ENCODE measurements at places on chromosomes 2 and 18.

DNA sequence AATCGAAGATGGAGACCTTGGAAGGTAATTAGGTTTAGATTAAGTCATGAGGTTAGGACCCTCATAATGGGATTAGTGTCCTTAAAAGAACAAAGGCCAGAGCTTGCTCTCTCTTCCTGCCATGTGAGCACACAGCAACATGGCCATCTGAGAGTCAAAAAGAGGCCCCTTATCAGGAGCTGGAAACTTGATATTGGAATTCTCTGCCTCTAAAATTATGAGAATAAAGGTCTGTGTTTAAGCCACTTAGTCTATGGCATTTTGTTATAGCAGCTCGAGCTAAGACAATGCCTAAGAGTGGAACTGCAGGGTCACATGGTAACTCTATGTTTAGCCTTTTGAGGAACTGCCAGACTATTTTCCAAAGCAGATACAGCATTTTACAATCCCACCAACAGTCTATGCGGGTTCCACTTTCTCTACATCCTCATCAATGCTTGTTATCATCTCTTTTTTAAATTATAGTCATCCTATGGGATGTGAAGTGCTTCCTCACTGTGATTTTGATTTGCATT lies 42.4 kb downstream of the THADA start:
- DNase-seq = no peak

GRCh38 chr2:161586517-161587167 lies 37.6 kb upstream of the SLC4A10 start:
- DNase-seq = no peak

GRCh38 chr2:1747065-1747941 lies 3.0 kb upstream of the PXDN start:
- DNase-seq = no peak

GRCh38 chr2:73105511-73105971 lies 7.2 kb downstream of the RAB11FIP5 start:
- DNase-seq = no peak

DNA sequence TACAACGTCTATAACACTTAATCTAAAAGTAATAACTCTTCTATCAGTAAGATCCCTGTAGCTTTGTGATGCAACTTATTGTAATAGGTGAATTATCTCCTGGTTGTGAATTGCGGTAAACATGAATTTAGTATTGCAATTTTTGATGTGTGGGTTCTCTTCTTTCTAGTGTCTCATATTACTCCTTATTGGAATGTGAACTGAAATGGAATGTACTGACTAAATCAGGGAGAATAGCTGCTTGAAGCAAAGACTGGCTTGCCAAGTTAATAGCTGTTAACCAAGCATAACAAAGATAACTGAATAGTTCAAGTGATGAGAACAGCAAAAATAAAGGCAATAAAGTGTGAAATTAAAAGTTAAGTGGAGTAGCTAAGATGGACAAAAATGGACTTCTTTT lies 60.5 kb upstream of the TFPI start:
- no peak for DNase-seq

DNA sequence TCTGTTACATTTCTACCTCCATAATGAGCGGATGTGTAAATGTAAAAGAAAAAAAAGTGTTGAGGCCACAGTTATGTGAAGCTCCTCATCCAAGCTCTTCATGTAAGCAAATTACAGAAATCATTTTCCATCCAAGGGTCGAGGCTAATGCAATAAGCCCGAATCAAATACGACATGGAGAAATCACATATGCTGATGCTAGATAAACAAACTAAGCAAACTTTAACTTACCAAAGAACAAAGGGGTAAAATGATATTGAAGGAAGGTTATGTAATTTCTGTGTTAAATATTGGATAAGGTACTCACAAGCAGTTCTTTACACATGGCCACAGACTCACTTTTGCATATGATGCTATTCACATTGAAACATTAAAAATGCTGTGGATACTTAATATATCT lies 310.2 kb upstream of the ID2 start:
- no peak for DNase-seq

DNA sequence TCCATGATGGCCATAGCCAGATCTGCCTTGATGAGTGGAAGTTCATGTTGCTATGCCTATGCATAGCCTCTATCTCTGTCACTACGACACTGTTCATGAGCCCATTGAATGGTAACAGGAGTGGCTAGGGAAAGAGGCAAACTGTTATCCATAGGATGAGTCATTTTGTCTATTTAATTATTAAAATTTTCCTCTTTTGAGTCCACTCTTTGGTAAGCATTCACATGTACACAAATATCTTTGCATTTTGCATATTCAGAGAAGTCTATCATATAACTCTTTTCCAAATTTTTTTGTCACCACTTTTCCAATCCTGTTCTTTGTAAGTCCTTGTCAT lies 364.4 kb downstream of the KCNJ3 start:
- DNase-seq = no peak

GRCh38 chr2:17272170-17272569 lies 246.1 kb downstream of the RAD51AP2 start:
- no peak for DNase-seq

DNA sequence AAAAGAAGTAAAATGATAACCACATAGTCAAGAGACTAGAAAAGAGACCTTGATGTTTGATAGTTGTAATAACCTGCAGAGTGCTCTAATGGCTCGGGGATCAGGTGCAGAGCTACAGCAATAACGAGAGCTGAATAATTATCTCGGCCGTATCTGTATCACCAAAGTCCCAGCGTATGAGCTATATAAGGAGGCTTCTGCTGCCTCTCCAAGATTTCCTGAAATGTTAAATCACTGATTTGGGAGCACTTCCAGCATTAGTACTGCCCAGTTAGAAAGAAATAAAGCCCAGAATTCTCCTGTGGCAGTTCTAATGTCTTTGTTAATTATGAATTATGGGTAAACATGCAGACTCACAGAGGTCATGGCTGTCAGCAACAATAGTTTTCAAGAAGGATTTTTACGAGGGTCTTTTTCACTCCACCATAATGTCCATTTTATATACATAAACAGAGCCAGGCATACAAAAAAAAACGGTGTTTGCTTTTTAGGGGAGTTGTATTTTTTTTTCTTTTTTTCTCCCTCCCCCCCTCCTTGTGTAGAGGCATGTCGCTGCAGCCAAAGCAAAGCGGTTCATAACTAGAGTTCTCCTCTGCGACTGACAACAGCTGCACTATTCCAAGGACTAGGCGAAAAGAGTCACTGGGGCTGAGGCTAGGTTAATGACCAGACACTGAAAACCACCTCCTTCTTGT lies 168.3 kb upstream of the VRK2 start:
- DNase-seq = no peak

DNA sequence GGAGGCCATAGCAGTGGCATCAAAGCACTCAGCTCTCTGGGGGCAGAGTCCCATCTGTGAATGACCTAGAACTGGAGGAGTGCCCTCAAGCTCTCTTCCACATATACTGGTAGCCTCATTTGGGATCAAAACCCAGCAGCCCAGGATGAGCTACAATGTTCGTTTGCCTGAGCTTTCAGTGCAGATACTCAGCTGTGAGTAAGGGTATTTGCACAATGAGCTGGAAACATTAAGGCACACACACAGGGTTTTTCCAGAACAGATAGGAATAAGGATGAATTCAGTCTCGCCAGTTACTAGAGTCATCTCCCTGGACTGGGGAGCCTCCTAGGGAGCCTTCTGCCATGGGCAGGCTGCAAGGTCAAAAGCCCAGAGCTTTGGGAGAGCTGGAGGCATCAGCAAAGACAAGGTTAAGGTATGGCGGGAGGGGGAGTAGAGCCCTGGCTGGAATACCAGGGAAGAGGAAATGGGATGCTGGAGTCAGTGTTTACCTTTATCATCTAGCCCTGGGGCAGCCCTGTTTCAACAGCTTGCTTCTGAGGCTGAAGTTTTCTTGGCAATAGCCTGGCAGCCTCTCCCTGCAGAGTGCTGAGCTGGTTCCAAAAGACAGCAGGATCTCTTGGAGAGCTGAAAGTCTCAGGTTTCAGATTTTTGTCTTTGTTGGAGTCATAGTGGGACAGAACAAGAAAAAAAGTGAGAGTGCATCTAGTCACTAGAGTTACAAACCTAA lies 187.7 kb downstream of the LOXHD1 start:
- no peak for DNase-seq

GRCh38 chr2:37587817-37588216 lies 83.6 kb downstream of the CDC42EP3 start:
- DNase-seq = no peak

- no peak for DNase-seq
Measured at GRCh38 chr2:54122171-54122935, 6.9 kb downstream of the ACYP2 start.

GRCh38 chr18:11506856-11507255 lies 102.5 kb upstream of the SLC35G4 start:
- no peak for DNase-seq

GRCh38 chr2:214126135-214126534 lies 284.7 kb upstream of the VWC2L start:
- DNase-seq = no peak

DNA sequence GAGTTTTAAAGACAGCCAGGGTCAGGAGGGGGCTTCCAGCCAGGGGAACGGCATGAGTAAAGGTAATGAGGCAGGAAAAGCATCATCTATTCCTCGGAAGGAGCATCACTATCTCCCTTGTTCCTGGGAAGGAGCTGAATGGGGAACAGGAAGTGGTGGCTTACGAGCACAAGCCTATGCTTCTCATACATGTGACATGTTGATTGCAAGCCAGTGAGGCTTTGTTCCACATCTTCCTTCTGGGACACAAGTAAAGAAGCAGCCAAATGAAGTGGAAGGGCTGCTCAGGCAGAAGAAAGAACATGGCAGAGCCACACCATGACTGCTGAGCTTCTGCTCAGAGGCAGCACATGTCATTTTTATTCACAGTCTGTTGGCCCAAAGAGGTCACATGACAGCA lies 15.1 kb upstream of the LMAN1 start:
- no peak for DNase-seq

GRCh38 chr2:159907909-159908308 lies 109.9 kb upstream of the CD302 start:
- no peak for DNase-seq

- no peak for DNase-seq
Measured at GRCh38 chr2:108617617-108618016, 83.3 kb downstream of the LIMS1 start.

GRCh38 chr2:129872446-129872845 lies 107.0 kb upstream of the RAB6C start:
- no peak for DNase-seq

DNA sequence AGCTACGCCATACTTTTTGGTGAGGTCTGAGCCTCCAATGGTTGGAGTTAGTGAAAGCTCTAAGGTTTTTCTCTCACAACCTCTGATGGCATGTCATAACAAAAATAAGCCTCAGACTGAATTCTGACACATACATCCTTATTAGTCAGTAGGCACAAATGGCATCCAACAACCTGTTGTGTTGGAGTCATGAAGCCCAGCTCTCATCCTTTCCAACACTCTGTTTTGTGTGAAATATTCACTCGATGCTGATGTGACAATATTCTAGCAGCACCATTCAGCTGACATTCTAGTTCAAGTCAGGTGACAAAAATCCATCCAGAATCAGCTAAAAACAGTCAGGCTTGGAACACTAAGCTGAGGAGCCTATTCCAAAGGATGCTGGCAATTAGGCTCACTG lies 603.2 kb upstream of the ID2 start:
- no peak for DNase-seq

- no peak for DNase-seq
Measured at GRCh38 chr2:43001787-43002468, 209.5 kb upstream of the HAAO start.

DNA sequence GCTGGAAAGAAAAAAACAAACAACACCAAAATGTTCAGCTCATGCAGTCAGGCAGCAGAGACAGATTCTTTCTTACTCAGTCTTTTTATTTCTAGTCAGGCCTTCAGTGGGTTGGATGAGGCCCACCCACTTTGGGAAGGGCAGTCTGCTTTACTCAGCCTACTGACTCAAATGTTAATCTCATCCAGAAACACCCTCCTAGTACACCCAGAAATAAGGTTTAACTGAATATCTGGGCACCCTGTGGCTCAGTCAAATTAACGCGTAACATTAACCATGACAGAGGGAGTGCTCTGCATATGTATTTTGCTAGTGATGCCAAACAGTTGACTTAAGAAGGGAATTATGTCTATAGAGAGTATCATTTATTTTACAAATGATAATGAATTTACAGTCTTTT lies 401.6 kb downstream of the PARD3B start:
- no peak for DNase-seq

DNA sequence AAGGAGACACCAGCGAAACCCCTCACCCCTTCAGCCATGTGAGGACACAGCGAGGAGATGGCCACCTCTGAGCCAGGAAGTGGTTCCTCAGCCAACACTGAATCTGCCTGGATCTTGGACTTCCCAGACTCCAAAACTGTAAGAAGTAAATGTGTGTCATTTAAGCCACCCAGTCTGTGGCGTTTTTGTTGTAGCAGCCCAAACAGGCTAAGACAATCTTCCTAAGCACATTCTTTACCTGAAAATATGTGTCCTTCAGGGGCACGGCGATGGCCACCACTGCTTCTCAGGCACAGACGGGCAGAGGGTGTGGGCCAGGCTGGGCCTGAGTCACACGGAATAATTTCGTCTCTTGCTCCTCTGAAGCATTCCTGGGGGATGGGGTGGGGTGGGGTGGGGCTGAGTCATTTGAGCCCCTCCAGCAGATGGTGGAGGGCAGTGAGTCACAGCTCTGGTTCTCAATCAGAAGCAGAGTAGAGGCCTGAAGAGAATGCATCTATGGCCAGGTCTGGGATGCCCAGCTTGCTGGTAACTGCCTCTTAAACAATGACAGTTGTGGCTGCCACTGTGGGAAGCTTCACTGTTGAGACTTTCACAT lies 142.4 kb downstream of the CAPN13 start:
- no peak for DNase-seq

DNA sequence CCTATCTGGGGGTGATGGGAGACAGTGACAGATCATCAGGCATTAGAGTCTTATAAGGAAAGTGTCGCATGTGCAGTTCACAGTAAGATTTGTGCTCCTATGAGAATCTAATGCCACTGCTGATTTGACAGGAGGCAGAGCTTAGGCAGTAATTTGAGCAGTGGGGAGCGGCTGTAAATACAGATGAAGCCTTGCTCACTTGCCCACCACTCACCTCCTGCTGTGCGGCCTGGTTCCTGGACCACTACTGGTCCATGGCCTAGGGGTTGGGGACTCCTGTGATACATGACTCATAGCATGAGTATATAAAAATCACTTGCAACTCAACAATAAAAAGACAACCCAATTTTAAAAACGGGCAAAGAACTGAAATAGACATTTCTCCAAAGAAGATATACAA lies 71.1 kb upstream of the ACAA2 start:
- no peak for DNase-seq

GRCh38 chr18:62802523-62802922 lies 87.2 kb downstream of the PHLPP1 start:
- DNase-seq = no peak

DNA sequence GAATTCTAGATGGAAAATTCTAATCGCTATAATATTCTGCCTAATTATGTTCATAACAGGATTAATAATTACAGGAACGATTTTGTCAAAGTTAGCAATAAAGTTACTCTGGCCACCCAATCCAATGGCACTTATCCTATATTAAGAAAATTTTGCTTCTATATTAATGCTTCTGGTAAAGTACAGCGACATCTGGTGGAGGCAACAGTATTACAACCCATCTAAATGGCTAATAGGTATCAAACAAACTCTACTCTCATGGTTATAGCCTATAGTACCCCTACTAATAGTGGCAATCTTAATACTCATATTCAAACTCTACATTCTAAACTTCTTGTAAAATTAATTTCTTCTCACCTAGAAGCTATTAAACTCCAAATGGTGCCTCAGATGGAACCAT lies 1084.7 kb upstream of the LRRTM1 start:
- no peak for DNase-seq

GRCh38 chr18:74514860-74515495 lies 18.8 kb downstream of the CNDP2 start:
- no peak for DNase-seq
